A549 treated with RU486 at 1 μM for 4 hours (cell line): ENCODE measurements at places on chromosomes 7 and 10. TPM values are rescaled to one million over a fixed set of nuclear protein-coding genes. Genes with fewer than 3 reads are reported as not detected.

Gene OPN1SW
- total RNA-seq, result not detected in 5 replicates

Gene ALOX5
- 0.30 to 0.59 TPM (median 0.46 TPM) in 5 replicates for total RNA-seq

Gene GTPBP10
- total RNA-seq, result 16.5 to 26.9 TPM (median 23.2 TPM) in 5 replicates

Gene PNLIPRP3
- not detected in 5 replicates for total RNA-seq

Gene PLCE1
- 5.1 to 6.2 TPM (median 5.6 TPM) in 5 replicates for total RNA-seq
